ENCODE measurements at places on chromosomes 6 and 20.

- no peak for DNase-seq
These were observed 1.0 kb downstream of the BFSP1 start for GRCh38 chr20:17530153-17530552.

- DNase-seq: peak; percentile 64
These were observed 10.1 kb downstream of the HFE start for GRCh38 chr6:26097268-26097875.

DNA sequence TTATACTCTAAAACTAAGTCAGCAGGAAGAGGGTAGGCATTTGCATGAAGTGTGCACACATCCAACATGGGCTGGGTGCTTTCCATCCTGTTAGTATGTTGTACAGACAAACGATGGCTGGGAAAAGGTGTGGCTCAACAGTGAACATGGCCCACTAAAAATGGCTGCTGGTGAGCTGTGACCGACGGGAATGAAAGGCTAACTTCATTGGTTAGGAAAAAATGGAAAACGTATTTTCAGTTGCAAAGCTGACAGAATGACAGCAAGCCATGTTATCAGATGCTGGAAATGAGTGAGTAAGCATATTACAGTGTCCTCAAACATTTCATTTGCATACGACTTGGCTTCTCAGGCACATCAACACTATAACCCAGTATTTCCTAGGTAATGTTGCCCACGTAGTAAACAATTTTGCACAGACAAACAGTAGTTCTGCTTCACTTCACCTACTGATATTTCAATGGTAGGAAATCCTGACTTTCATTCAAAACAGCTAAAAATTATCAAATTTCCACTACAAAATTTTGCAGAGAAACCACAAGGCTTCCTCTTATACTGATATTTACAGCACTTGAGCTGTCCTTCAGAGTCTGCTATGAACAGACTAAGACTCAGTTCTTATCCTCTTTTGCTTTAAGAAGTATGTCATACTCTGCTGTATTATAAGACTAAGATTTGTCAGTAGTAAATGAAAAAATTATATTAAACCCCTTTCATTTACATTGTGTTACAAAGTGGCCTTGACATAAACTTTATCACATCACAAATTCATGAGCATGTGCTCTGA is 98.9 kb downstream of the IRF4 start:
- no peak for DNase-seq

- peak; percentile 96 for DNase-seq
These were observed 4.0 kb downstream of the PPP1R18 start for GRCh38 chr6:30682143-30683117.

- DNase-seq: peak; percentile 81
These were observed 159.9 kb downstream of the OR2B2 start for GRCh38 chr6:27752038-27752885.

- DNase-seq: no peak
These were observed at the start of gene LIME1 for GRCh38 chr20:63735859-63736718. LIME1 (plus strand) TSS chr20:63736664; CDS start chr20:63737550, 886 bp downstream.

GRCh38 chr6:95230071-95230740 is 347.1 kb upstream of the MANEA start:
- DNase-seq: peak; percentile 62

DNA sequence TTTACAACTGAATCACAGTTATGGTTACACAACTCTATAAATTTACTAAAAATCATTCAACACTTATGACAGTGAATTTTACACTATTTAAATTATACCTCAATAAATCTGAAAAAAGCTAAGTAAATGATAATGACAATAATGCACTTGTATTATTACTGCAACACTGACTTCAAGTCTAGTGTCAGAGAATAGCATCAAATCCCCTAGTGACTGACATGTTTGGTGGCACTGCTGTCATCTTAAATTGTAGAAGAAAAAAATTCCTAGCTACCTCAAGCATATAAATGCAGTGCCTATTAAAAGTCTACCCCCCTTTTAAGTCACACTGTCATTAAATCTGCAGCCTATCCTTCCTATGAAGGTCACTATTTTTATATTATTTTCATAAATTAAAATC is 189.4 kb upstream of the RUNX2 start:
- DNase-seq: no peak

- DNase-seq: no peak
These were observed 57.8 kb downstream of the SSR1 start for GRCh38 chr6:7254980-7255835.

DNA sequence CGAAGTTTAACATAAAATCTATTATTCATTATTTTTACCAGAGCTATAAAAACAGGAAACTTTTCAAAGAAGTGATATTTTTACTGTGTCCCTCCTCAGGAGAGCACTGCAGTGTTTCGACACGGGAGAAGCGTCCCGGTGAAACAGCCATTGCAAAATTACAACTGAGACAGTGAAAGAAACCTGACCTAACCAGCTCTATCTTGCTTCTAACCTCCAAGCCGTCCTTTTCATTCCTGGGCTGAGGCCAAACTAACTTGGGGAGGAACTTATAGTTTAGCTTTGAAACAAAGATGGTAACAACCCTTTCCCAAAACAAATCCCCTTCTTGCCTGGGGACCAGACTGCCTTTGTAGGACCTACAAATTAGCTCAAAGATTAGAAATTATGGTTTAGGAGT is 79.2 kb downstream of the WDR27 start:
- no peak for DNase-seq

- peak; percentile 90 for DNase-seq
These were observed 33.8 kb upstream of the SLC22A23 start for GRCh38 chr6:3490625-3490980.

DNA sequence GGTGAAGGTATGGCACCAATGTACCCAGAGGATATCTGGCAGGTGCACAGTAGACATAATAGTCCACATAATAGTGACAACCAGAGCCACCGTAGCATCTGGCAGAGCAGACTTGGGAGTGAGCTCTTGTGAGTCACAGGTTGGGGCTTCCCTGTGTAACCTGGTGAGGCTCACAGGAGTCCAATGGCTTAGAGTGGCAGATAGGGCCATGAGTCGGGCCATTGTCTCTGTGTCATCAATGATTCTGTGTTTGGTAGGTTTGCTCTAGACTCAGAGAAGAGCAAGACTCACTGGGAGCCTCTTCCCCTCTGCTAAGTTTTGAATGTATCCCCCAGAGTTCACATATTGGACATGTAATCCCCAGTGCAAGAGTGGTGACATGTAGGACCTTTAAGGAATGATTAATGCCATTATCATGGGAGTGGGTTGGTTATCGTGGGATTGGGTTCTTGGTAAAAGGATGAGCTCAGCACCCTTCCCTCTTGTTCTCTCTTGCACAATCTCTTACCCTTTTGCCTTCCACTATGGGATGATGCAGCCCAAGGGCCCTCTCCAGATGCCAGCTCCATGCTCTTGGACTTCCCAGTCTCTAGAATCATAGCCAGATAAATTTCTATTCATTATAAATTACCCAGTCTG is 22.6 kb upstream of the SIRPA start:
- no peak for DNase-seq

DNA sequence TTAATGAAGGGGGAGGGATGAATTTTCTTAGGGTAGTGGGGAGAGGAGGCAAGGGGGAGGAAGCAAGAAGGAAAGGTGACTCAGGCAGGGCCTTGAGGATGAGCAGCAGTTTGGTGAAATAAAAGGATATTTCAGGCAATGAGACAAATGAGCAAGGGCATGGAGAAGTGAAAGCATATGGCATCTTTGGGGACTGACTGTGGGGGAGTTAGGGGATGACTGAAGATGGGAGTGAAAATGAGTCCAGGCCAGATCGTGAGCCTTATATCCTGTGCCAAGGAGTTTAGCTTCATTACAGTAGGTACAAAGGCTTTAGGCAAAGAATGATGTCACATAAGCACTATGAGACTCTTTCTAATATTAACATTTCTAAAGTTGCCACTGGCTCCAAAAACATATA is 51.9 kb downstream of the ILRUN start:
- DNase-seq: no peak

DNA sequence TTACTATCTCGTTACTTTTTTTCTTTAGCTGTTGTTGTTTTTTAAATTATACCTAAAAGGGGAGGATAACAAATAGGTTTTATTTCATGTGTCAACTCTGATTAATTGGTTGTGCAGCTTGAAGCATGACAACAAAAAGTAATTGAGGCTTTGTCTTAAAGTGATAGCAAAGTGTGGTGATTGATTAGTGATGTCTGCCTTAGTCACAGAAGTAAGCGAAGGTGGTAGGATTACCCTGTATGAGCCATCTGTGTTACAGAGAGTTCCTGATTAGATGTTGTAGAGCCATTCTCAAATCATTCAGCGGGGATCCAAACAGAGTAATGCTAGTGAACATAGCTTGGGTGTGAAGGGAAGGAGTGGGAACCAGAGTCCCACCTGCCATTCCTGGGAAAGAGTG is 14.4 kb upstream of the MRPS10 start:
- DNase-seq: no peak

DNA sequence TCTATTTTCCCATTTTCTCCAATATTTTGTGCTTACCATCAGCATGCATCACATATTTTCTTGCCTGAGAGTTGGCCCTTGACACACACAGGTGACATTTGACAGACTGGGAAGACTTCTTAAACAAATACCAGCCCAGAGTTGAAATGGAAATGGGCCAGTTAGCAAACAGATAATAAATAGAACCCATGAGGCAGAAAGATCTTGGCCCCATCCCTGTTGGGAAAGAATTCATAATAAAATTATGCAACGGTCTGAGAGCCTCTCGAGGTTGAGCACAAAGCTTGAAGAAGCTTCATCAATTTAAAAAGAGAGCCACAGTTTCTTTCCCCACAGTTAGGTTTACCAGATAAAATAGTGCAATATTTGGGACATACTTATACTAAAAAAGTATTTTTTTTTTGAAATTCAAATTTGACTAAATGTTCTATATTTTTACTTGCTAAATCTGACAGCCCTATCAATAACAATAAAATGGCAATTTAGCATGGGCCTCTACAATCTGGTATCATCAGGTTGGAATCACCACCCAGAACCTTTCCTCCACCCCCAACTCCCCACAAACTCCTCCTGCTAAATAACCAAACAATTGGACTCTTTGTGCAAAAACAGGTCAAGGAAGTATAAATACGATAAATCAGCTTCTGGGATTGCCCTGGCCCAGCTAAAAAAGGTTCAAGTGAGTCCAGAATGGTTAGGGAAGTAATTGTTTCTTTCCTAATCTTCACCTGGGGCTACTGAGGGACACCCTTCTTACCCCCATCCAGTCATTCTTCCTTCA is 129.8 kb downstream of the CD164 start:
- DNase-seq: no peak

- peak; percentile 93 for DNase-seq
These were observed 23.5 kb downstream of the DHX35 start for GRCh38 chr20:38985603-38986170.

DNA sequence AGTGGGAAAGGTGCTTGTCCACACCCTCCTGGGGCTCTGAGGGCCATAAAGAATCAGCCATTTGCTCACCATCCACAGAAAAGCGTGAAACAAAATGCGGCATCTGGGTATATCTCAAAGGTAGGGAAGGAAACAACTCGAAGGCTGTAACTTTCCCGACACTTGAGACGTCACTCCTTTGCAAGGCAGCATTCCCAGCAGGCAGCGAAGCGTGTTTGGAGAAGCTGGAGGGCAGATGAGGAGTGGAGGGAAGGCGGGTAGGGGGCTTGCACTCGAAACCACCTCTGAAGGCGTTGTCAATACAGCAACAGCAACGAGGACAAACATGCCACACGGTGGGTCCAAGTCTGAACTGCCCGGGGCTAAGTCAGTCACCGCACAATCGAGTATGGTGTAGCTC is 98.4 kb downstream of the FOXC1 start:
- no peak for DNase-seq

GRCh38 chr20:61146023-61146422 is 106.0 kb upstream of the CDH4 start:
- no peak for DNase-seq

DNA sequence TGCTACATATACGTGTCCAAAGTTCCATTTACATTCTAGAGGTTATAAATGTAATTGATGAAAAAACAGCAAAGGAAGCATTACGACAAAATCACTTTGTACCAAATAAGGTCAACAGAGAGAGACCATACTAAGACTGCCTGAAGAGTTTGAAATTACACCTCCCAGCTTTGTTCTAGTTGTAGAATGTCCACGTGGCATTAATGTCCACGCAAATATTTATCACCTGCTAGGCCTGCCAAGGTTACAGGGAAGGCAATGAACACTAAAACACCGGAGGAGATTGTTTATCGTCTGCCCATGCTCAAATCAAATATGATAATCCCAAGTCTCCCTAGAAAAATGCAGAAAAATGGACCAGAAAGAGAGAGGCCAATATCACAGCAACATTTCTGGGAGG is 6.2 kb downstream of the RALGAPA2 start:
- no peak for DNase-seq

- DNase-seq: peak; percentile 42
These were observed 43.1 kb downstream of the BLTP3A start for GRCh38 chr6:34834789-34835518.

DNA sequence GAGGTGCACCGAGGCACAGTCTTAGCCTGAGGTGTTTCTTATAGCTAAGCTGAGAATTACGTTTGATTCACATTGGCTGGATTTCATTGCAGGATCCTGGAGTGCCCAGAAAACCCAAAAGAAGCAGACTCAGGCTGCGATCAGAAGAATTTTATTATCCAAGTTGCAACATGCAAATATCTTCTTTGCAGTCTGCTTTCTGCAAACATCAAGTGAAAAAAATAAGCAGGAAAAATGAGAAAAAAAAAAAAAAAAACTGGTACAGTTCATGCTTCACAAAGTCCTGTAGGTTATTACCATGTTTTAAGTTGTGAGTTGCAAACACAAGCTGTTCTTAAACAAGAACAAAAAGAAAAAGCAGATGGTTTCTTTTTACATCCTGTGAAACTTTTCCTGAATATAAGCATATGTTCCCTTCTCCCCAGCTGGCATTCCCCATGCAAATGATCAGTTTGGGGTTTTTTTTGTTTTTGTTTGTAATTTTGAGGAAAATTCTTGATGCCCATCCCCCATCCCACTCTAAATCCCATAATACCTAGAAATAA is 349.0 kb downstream of the CBLN4 start:
- DNase-seq: no peak

- peak; percentile 82 for DNase-seq
These were observed 186.5 kb downstream of the PDE7B start for GRCh38 chr6:136037876-136038460.

- no peak for DNase-seq
These were observed 231 bp upstream of the PHACTR2 start for GRCh38 chr6:143677577-143677890.

GRCh38 chr6:11710311-11710761 is 68.3 kb downstream of the ADTRP start:
- peak; percentile 12 for DNase-seq

GRCh38 chr6:127222418-127222817 is 44.2 kb upstream of the RNF146 start:
- DNase-seq: no peak

DNA sequence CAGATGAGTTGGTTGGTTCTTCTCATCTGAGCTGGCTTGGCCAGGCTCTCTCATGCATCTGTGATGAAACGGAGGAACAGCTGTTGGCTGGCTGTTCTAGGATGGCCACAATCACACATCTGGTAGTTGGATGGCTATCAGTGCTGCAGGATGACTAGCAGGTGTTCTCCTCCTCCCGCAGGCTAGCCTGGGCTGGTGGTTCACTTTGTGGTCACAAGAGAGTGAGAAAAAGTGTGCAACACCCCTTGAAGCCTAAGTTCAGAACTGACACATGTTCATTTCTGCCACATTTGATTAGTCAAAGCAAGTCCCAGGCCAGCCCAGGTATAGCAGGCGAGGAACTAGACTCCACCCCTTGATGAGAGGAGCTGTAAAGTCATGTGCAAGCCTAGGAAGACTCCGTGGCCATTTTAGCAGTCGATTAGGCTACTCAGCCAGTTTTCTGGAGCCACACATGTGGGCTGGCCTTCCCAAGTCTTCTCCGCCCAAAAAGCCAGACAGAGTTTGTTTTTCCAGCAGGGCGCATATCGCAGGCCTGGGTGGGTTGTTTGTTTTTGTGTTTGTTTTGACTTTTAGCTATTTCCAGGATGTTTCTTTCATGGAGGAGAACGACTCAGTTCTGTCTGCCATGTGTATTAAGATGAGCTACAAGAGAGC is 120.8 kb downstream of the ISM1 start:
- no peak for DNase-seq
